ENCODE measurements at places on chromosomes 1 and 21. TPM values are rescaled to one million over a fixed set of nuclear protein-coding genes. Genes with fewer than 3 reads are reported as not detected.
A peak's percentile ranks its signal among the peaks of the same experiment; 100 is the strongest.

- DNase-seq, result no peak
Observed at GRCh38 chr1:236288620-236288976, 6.8 kb upstream of the ERO1B start.

- peak; percentile 92 for DNase-seq
Observed at GRCh38 chr1:152962876-152963415, 7.5 kb upstream of the SPRR4 start.

Gene ATP6V1G3
- total RNA-seq, result not detected

Gene PLA2G2F
- total RNA-seq, result 0.20 TPM

Gene LDLRAD1
- total RNA-seq, result 1.6 TPM

- no peak for DNase-seq
Observed at GRCh38 chr1:91660708-91661107, 160.1 kb downstream of the CDC7 start.

Gene TMEM63A
- 126 TPM for total RNA-seq

Gene ACKR1
- not detected for total RNA-seq

Gene GIPC2
- 0.30 TPM for total RNA-seq

DNA sequence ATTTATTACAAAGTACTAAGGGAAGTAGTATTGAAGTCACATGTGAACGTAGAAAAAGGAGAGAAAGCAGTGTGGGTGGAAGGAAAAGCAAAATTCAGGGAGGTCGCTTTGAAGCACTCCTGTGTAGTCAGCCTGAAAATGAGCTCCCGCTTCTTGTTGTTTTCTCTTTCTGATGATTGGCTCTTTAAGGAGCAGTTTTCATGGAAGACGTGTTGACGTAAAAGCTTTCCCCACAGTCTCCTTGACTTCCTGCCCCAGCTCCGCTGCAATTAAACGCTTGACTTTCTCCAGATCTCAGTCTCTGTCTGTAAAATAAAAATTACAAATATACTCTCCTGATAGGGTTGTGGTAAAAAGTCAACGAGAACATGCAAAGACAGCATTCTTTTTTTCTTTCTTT, 661.5 kb upstream of the ZP4 start:
- no peak for DNase-seq

- no peak for DNase-seq
Observed at GRCh38 chr1:245325922-245326795, 171.4 kb downstream of the KIF26B start.

Gene ST7L
- total RNA-seq, result 22.1 TPM

Gene SIM2
- total RNA-seq, result 18.5 TPM

Gene CR1L
- total RNA-seq, result not detected

GRCh38 chr1:22851517-22851916, 121.1 kb downstream of the LACTBL1 start:
- no peak for DNase-seq

DNA sequence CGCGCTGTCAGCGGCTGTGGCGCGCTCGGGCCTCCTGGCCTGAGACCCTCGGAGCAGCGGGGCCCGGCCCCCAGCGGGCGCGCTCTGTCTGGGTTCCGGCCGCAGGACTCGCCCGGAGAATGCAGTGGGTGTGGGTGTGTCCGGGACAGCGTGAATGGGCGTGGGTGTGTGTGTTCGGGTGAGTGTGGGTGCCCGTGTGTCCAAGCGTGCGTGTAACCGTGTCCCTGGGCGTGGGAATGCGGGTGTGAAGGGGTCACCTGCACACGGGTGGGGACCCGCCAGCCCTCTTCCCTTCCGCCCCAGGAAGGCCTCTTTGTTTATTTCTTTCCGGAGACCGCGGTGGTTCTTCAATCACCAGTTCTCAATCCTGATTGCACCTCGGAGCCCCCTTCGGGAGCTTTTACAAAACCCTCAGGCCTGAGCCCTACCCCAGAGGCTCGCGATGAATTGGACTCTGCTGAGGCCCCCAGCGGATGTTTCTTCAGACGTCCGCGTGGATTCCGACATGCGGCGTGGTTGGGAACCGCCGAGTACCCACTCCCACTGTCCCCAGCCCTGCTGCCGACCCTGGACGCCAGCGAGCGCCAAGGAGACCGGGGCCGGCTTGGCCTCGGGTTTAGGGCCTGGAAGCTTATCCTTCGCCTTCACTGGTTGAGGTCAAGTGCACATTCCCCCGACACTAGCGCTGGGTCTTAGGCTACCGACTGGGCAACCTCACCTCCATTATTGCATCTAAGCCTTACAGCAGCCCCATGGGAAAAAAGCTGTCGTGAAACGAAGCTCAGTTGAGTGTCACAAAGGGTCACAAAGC, 19.3 kb downstream of the SERTAD4 start:
- DNase-seq, result peak; percentile 15
